Pericardium fibroblast (primary cell): ENCODE measurements at places on chromosomes 2 and 18. TPM values are rescaled to one million over a fixed set of nuclear protein-coding genes. Genes with fewer than 3 reads are reported as not detected.

The LBX2 gene
- total RNA-seq = 1.9 and 3.2 TPM in 2 replicates

The SULT1C3 gene
- total RNA-seq = not detected in 2 replicates

The DUSP28 gene
- total RNA-seq = 1.8 and 7.5 TPM in 2 replicates

The ALPP gene
- not detected in 2 replicates for total RNA-seq

The SERPINB10 gene
- 5.4 TPM in 1 of 2 replicates, not detected in the other for total RNA-seq

The DSG4 gene
- not detected in 2 replicates for total RNA-seq
